HT-29 (cell line): ENCODE measurements at places on chromosomes 4 and X. TPM values are rescaled to one million over a fixed set of nuclear protein-coding genes. Genes with fewer than 3 reads are reported as not detected.

GRCh38 chr4:160141206-160141605 lies 1038.3 kb downstream of the RAPGEF2 start:
- DNase-seq: no peak

The HGFAC gene
- total RNA-seq: 0.13 TPM in 1 of 2 replicates, not detected in the other

GRCh38 chrX:53362449-53362848 lies 60.0 kb downstream of the SMC1A start:
- no peak for DNase-seq

The SSX5 gene
- total RNA-seq: not detected in 2 replicates

- DNase-seq: no peak
Measured at GRCh38 chr4:1592709-1593417, 91.2 kb downstream of the FAM53A start.

- no peak for DNase-seq
Measured at GRCh38 chr4:133711817-133712216, 489.8 kb downstream of the PABPC4L start.

The VCX3B gene
- total RNA-seq: not detected in 2 replicates

DNA sequence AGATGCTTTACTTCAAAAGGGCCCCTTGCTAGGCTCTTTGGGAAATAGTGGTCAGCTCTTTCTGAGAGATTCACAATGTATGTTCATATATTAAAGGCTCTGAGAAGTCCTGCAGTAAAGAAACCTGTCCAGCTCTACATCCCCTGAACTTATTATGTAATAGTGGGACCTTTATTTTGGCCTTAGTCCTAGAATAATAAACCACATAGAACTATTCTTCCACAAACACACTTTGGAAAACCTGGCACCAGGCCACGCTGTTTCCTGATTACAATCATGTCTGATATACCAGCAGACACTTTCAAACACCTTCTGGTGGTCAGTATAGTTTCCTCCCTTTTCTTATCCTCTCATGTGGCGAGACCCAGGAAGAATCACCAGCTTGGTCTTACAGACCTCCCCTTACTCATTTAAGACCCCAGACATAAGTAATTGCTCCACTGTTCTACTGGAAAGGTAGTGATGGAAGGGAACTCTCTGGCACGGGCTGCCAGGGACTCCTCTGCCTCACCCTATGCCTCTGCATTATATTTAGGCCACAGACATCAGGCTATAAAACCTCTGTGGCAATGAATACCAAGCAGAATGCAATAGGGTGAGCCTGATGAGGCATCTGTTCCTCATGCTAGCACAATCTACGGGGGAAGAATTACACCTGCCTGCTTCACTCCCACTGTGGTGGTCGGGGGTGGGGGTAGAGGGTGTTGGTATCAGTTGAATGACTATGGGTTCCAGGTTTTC lies 5.7 kb upstream of the PPEF1 start:
- DNase-seq: peak; percentile 66

The PNCK gene
- 0.99 and 1.1 TPM in 2 replicates for total RNA-seq

DNA sequence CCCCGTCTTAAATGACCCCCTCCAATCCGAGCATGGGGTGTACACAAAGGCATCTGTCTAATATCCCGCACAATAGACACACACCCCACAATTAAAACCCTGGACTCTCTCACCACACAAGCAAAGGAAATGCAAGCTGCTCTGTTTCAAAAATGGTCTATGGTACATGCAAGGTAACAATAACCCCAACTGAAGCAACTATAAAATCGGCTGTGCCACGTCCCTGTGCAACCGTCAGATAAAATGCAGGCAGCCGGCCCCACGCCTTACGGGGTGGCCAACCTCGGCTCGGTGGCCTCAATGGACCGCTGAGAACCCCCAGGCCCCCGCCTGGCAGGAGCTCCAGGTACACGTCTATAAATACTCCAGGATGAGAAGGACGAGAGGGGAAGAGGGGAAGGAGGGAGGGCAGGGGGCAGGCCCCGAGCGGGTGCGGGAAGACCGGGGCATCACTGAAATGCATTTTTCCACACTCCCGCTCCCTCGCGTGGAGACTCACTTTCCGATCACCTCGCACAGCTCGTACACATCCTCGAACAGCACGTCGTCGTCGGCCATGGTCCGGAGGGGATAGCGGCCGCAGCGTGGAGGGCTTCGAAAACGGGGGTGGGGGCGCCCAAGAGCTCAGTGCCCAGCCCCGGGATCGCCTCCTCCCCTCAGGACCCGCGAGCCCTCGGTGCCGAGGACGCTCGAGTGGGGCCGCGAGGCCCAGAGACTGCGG lies 763 bp downstream of the CASK start:
- DNase-seq: peak; percentile 2
